ENCODE measurements at places on chromosomes 3 and 15. TPM values are rescaled to one million over a fixed set of nuclear protein-coding genes. Genes with fewer than 3 reads are reported as not detected.

DNA sequence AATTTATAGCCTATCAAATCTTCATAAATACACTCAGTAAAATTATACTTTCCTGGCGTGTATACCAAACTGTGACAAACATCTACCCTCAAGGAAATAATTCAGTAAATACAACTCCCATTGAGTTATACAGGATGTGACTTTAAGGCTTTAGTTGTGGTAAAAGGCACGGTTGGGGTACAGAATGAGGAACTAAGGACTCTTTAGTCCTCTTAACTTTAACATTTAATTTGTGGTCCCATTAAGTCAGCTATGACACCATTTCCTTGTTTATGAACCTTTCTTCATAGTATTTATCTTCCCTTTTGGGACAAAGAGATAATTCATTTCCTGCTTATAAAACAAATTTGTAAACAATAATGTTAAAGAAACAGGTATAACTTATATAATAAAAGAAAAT, 30.2 kb downstream of the IFT80 start:
- no peak for DNase-seq

GRCh38 chr15:69031013-69032001, 16.8 kb downstream of the NOX5 start:
- DNase-seq = peak; percentile 40

GRCh38 chr3:30146978-30147377, 459.4 kb upstream of the TGFBR2 start:
- no peak for DNase-seq

- no peak for DNase-seq
Observed at GRCh38 chr3:64262574-64263114, 37.4 kb upstream of the PRICKLE2 start.

DNA sequence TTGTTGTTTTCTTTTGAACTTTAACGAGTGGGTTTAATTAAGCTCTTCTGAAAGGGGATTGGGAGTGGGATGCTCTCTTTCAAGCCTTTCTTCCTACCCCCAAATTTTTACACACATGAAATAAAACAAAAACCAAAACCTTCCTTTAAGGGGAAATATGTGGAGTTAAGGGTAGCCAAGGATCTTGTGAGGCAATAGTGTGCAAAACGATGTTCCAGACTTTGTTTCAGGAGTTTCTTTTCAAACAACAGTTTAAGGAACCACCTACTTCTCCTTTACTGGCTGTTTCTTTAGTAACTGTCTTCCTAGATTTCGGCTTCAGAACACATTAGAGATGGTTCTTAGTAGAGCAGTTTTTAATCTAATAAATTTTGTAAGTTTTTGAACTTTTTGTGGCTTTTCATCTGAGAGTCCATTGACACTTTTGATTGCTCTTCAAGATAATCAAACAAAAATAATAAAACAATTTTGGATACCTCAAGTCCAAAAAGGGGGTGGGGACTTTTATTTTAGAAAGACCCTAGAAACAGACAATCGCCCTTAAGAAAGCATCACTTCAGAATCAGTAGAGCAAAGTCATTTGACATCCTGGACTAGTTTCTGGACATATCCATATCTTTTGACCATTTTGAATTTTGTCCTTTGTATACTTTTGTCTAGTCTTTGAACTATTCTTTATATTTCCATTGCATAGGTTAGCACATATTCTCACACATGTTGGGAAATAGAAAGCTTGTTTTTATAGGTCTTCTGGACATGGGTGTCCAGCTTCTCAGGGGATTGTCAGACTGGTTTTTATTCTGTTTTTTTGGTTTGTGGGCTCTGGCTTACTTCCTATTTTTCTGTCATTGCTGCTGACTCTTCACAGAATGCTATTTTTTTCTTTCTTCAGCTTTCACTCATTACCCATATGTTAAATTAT, 6.0 kb downstream of the DIPK2A start:
- DNase-seq = no peak

DNA sequence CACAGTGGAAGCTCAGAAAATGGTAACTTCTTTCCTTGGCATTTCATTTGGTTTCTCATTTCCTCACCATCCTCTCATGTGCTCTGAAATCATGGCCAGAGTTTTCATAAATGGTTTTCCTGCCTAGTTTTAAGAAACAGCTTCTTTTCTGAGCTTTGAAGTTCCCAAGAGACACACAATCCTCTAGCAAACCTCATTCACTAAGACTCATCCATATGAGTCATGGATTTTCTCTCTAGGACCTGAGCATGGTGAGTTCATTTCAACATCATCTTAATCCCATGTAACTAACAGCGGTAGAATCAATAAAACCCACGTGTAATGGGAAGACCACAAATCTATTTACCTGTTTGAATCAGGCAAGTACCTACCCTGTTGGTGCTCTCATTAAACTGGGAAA, 274.5 kb upstream of the LRTM1 start:
- DNase-seq = peak; percentile 13

DNA sequence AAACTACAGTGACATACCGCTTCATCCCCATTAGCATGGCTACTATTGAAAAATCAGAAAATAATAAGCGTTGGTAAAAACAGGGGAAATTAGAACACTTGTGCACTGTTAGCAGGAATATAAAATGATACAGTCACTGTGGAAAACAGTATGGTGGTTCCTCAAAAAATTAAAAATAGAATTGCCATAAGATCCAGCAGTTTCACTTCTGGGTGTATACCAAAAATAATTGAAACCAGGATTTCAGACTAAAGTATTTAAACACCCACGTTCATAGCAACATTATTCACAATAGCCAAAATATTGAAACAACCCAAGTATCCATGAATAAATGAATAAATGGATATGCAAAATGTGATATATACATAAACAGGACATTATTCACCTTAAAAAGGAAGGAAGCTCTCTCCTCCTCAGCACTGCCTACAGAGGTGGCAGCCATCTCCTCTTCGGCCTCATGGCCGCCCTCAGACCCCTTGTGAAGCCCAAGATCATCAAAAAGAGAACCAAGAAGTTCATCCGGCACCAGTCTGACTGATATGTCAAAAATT, 34.1 kb downstream of the NGLY1 start:
- no peak for DNase-seq

DNA sequence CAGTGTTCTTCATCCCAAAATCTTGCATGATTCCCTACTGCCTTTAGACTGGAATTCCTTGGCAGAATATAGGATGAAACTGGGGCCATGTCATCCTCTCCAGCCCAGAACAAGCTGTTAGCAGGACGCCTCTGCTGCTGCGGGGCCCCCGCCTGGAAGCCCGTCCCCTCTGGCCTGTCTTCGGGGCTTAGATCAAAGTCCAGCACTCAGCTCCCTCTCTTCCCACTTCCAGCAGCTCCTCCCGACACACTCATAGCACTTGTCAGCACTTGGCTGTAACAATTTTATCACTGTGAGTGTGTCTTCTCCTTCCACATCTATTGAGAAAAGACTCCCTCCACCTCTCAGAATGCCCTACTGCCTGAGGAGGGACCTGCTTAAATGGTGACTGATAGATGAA, 112.0 kb upstream of the HACD2 start:
- DNase-seq = no peak

DNA sequence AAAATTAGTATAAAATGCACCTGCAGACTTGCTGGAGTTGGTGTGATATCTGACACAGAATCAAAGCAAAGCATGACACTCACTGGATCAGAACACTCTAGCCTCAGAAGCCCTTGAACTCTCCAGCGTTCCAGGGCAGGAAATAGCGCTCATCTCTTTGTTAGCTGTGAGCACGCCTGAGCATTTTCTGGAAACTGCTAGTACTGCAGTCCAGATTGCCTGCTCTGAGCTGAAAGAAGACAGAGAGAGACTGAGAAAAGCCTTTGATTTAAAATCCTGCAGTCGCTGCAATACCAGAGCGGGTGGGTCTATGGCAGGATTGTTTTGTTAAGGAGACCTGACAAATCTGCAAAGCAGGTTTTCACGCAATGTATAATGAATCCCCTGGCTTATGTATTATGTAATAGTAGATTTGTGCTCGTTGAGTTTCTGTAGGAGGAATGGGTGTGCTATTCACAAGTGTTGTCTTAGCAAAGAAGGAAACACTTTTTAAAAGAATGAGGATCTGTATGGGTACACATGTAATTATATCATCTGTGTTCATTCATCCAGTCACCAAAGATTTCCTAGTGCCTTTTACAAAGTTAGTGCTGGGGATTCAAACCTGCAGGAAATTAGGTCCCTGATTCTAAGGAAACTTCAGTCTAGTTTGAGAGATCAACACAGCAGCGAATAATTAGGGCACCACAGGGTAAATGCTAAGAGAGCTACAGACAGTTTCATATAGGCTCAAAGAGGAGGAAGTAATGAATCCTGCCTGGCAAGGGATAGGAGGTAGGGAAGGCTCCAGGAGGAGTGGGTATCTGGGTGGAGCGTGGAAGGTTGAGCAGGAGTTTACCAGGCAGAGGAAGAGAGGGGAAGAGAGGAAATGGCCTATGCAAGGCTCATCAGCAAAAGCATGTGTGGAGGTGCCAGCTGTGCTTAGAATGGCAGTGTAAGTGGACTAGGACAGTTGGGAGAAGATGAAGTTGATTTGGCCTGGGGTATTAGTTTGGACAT, 26.1 kb upstream of the MGLL start:
- peak; percentile 30 for DNase-seq

- DNase-seq = peak; percentile 94
Observed at GRCh38 chr3:96970211-96970610, 155.8 kb downstream of the EPHA6 start.

GRCh38 chr3:4343258-4343657, 40.1 kb downstream of the SETMAR start:
- peak; percentile 17 for DNase-seq

DNA sequence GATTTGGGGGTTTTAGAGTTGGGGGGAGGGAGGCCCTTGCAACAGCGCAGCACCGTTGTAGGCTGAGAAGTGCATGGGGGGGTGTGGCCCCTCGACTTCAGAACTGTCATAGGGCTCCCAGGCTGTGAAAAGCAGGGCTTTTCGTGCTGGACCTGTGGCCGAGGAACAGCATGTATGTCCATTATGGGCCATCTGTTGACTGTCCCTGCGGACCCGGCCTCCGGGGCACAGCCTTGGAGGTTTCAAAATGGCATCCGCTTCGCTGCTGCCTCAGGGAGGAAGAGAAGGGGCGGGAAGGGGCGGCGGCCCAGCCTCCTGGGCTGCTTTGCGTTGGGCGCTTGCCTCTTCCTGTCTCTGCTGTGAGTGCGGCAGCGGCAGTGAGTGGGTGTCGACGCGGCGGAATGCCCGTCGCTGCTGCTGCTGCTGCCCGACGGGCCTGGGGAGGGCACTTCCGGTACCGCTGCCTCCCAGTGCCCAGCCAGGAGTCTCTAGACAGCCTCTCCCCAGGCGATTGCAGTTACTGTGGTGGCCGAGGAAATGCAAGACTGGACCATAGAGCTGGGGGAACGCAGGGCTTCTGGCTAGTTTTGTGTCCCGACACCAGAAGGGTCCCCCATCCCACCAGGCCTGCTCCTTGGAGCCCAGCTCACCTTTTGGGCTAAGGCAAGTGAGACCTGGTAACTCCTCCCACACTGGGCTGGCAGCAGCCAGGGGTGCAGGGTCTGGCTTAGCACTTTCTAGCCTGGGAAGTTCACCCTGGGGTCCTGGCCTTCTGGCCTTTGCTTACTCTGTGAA, 1.9 kb downstream of the GNAI2 start:
- DNase-seq = peak; percentile 79

The DPPA4 gene
- not detected for total RNA-seq

The ARHGEF26 gene
- 0.64 TPM for total RNA-seq

The LTF gene
- total RNA-seq = under 0.01 TPM

The KNG1 gene
- not detected for total RNA-seq

The ACTC1 gene
- total RNA-seq = not detected

The IL20RB gene
- 291 TPM for total RNA-seq
